ENCODE measurements at places on chromosomes 5 and 9.

DNA sequence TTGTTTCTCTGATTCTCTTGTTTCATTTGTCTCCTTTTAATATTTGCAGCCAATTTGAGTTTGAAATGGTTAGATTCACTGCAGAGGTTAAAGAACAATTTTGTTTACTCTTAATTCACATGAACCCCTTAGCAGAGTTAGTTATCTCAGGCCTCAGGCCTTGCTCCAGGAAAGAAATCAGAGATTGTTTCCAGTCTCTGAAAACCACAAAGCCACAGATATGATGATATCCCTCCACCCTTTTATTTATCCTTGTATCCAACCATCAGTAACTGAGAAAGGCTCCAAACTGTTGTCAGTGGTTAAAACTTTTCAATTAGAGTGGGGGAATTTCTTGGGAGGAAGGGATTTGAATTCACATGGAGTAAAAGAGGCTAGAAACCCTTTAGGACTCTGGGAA, 406.0 kb upstream of the DMAC1 start:
- peak; percentile 11 for DNase-seq

DNA sequence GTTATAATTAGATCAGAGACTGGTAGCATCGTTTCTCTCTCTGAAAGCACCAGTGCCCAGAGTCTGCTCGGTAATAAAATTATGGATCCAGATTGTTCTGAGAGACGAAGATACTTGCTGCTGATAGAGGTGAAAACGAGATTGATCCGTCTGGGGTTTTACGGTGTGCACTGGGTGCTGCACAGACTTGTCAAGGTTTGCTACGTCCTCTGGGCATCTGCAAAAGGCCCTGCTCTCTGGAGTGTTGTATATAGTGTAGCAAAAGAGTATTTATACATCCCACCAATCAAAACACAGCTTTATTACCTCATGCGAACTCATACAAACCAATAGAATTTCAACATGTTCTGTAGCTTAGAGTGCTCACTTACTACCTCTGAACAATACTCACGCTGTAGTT, 219.3 kb downstream of the PBX3 start:
- no peak for DNase-seq

DNA sequence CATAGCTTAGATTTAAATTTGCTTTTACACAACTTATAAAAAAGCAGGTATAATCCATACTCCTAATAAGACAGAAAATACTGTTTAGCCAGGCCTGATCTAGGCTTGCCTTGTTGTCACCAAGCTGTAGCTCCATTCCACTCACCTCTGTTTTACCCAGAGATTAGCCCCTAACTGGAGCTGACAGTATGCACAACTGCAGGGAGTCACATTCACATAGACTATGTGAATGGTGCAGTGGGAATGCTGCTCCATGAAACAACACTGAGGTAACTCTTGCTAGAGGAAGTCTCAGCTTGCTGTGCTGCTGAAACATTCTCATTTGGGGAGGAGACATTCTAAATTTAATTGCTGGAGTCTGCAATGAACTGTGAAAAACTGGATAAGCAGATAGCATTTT, 209.1 kb downstream of the TMEM232 start:
- DNase-seq, result no peak

GRCh38 chr9:95032580-95033341, 284.7 kb downstream of the FANCC start:
- no peak for DNase-seq

DNA sequence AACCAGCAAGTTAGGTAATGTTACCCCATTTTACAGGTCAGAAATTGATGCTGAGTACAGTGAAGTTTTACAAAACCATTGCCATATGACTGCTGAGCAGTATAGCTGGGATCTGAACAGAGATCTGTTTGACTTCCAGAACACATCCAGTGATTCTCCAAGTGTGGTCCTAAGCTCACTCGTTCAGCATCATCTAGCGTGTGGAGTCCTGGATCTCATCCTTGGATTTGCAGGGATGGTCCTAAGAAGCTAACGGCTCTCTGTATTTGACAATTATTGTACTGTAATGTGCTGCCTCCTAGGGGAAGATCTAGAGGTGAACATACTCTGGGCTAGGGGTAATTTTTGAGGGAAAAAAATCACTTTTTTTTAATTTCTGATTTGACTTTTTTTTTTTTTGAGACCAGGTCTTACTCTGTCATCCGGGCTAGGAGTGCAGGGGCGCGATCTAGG, 1.4 kb downstream of the SLC26A2 start:
- DNase-seq, result no peak

- peak; percentile 67 for DNase-seq
Observed at GRCh38 chr5:59034498-59035186, 451.8 kb downstream of the RAB3C start.

DNA sequence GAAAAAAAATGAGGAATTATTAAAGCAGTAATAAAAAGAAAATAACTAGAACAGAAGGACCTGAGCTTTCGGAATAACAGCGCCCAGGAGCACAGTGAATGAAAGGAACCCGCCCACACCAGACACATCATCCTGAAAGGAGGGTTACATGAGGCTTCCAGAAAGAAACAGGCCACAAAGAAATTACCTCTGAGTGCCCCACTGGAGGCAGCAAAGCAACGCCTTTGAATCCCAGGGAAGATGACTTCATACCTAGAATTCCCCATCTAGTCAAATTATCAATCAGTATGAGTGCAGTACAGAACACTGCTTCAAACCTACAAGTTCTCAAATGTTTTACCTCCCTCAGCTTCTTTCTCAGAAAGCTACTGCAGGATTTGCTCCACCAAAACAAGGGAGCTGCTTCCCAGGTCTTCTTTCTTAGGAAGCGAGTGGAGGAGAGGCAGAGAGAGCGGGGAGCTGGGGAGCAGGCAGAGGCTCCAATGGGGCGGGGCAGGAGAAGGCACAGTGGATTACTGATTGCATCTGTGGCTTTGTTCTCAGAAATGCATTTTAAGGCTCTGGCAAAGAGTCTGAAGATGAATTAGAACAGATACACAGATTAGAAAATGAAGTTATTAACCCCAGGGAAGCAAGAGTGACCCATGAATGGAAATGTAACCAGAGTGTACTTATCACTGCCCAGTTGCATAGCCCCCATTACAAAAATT, 87.1 kb downstream of the SEMA4D start:
- no peak for DNase-seq

DNA sequence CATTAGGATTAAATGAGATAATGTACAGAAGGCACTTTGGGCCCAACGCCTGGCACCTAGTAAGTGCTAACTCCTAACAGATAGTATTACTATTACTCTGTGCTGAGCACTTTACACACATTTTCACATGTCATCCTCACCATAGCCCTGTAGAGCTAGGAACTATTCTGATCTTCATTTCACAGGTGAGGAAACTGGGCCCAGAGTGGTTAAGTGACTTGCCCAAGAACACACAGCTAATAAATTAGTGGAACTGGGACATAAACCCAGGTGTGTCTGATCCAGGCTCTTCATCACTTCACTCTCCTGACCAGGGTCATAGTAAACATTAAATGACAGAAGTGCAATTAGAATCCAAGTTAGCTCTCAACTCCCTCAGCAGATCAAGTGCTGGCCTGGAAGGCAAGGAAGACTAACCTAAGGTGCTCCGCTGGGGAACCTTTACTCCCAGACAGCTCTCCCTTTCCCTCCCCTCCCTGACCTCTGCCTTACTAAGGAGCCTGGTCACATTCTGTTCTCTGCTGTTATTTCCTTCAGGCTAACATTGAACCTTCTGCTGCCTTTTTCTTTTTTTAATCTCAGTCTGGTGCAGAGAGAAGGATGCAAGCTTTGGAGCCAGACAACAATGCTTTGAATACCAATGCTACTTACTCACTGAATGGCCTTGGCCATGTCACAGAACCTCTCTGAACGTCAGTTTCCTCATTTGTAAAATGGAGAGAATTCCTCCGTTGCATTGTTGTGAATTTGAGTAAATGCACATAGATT, 4.1 kb upstream of the ADRA1B start:
- no peak for DNase-seq

- DNase-seq, result no peak
Observed at GRCh38 chr5:147989239-147989638, 74.5 kb upstream of the SPINK5 start.

- no peak for DNase-seq
Observed at GRCh38 chr5:673161-673830, 19.9 kb downstream of the TPPP start.

- no peak for DNase-seq
Observed at GRCh38 chr5:169988947-169989346, 8.7 kb upstream of the INSYN2B start.

- no peak for DNase-seq
Observed at GRCh38 chr5:167764641-167765289, 526.7 kb upstream of the WWC1 start.

GRCh38 chr9:14782286-14783051, 59.9 kb upstream of the CER1 start:
- DNase-seq, result no peak

DNA sequence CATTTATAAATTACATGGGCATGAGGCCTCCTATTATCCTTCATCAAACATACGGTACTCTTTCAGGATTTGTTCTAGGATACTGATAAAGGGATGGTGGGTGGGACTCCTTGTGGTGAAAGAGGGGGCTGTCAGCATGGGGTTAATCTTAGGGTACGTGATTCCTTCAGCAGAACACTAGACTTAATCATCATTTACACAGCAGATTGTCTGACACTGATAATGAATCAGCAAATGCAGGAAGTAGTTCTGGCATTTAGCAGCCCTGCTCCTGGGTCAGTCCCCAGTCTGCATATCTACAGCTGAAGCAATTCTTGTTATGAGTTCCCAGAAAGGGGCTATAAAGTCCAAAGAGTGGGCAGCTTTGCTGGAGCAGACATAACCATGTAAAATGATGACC, 384.6 kb downstream of the SPOCK1 start:
- DNase-seq, result peak; percentile 15

DNA sequence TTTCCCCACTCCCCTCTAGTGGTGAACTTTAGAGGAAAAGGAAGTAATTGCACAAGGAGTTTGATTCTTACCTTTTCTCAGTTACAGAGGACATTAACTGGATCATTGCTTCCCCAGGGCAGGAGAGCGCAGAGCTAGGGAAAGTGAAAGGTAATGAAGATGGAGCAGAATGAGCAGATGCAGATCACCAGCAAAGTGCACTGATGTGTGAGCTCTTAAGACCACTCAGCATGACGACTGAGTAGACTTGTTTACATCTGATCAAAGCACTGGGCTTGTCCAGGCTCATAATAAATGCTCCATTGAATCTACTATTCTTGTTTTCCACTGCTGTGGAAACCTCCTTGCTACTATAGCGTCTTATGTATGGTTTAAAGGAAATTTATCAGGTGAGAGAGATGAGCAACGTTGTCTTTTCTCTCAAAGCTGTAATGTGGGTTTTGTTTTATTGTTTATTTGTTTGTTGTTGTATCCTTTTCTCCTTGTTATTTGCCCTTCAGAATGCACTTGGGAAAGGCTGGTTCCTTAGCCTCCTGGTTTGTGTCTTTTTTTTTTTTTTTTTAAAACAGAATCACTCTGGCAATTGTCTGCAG, 25.3 kb downstream of the SLC22A5 start:
- no peak for DNase-seq

Data from fibroblast of skin of left quadriceps (primary cell).